ENCODE measurements at places on chromosomes 12 and 14.

DNA sequence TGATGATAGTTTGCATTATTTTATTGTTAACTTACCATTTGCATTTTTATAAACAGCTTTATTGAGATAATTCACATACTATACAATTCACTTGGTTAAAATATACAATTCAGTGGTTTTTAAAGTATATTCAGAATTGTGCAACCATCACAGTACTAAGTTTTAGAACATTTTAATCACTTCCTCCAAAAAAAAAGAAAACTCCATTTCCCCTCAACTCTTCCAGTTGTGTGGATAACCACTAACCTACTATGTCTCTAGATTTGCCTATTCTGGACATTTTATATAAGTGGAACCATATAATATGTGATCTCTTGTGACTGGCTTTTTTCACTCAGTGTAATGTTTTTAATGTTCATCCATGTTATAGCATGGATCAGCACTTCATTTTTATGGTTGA lies 41.3 kb downstream of the WNK1 start:
- DNase-seq = no peak

DNA sequence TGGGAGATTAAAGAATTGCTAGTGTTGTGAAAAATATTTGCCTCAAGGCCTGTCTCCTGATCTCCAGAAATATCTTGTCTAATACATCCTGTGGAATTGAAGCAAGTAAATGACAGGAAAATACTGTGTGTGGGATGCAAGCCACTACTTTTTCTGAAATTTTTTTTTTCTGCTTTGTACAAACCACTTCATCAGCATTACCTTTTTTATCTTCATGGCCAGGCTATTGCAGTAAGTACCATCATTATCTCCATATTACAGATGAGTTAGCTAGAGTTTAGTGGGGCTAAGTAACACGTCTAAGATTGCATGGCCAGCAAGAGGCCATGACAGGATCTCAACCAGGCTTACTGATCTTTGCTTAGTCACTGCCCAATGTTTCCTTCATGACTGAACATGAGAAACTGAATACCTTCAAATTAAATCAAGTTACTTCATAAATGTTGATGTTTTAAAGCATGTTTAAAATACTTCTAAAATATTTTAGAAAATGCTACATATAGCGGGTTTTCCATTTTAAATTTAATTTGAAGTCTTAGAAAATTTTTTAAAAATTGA lies 273.7 kb downstream of the SLC6A15 start:
- no peak for DNase-seq

DNA sequence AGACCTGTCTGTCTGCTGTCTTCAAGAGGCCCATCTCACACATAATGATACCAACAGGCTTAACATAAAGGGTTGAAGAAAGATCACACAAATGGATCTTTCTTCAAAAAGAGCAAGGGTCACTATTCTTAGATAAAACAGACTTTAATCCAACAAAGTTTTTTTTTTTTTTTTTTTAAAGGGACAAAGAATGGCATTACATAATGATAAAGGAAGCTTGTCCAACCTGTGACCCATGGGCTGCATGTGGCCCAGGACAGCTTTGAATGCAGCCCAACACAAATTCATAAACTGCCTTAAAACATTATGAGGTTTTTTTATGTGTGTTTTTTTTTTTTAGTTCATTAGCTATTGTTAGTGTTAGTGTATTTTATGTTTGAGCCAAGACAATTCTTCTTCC lies 6.8 kb upstream of the FAM186B start:
- DNase-seq = no peak

DNA sequence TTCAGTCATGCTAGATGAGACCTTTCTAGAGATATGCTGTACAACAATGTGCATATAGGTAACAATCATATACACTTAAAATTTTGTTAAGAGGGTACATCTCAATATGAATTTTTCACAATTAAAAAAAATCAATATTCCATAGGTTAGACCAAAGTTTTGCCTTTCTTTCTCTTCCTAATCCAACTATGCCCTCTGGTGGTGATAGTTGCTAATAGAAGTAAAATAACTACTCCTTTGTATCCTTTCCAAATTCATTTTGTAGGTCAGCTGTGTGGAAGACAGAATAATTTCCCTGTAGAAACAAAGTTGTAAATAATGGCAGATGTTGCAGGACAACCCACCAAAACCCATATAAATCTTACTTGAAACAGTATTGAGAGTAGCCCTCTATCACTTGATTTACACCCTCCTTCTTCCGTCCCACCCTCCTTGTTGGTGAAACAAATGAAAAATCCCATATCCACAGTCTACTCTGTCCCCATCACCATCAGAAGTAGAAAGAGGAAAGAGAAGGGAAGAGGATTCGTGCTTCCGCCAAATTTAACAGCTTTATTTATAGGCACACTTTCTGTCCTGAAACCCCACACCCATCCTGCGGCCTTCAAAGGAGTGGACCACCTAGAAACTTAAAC lies 34.2 kb upstream of the KICS2 start:
- DNase-seq = no peak

GRCh38 chr14:56608689-56609088 lies 29.1 kb downstream of the TMEM260 start:
- no peak for DNase-seq

- no peak for DNase-seq
Measured at GRCh38 chr12:91099836-91100235, 11.5 kb downstream of the LUM start.

- no peak for DNase-seq
Measured at GRCh38 chr14:95948558-95948981, 71.9 kb downstream of the TUNAR start.

GRCh38 chr12:100024974-100025555 lies 40.3 kb upstream of the ANKS1B start:
- DNase-seq = no peak

GRCh38 chr14:75429562-75429961 lies 1.7 kb downstream of the JDP2 start:
- DNase-seq = no peak

- no peak for DNase-seq
Measured at GRCh38 chr12:116933091-116933490, 22.3 kb downstream of the FBXW8 start.

GRCh38 chr12:46472144-46472705 lies 99.7 kb upstream of the SLC38A2 start:
- DNase-seq = no peak

DNA sequence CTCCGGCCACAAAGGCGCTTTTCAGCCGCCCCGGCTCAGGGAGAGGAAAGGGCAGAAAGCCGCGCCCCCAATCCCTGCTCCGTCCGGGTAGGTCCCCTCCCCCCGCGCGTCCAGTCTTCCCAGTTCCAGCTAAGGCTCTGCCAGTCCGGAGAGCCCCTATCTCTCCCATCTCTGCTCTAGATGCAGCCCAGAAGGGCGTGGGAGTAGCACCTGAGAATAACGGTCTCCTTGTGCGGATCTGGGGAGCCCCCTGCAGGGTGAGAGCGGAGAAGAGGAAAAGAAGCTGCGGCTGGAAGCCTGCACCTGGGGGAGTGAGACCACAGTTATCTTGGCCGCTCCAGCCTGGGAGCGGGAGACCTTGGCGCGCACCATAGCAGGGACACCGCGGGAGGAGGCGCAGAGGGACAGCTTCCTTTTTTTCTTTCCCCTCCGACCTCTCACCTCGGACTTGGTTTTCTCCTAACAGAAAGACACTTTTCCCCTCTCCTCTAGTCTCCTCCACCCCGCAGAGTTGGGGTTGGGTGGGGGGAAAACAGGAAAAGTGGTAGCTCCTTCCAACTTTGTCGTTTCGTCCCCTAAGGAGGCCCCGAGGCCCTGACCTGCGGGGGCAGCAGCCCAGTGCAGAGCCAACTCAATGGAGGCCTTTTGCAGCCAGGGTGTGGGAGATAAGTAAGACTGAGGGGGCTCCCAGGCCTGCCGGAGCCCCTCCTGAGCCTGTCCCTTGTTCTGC lies 2.4 kb downstream of the DHH start:
- peak; percentile 52 for DNase-seq

GRCh38 chr14:75979071-75979571 lies 2.7 kb downstream of the TGFB3 start:
- DNase-seq = no peak

- no peak for DNase-seq
Measured at GRCh38 chr12:1812650-1813302, 7.6 kb upstream of the LRTM2 start.

- DNase-seq = no peak
Measured at GRCh38 chr12:132078190-132078589, 65.9 kb downstream of the DDX51 start.

DNA sequence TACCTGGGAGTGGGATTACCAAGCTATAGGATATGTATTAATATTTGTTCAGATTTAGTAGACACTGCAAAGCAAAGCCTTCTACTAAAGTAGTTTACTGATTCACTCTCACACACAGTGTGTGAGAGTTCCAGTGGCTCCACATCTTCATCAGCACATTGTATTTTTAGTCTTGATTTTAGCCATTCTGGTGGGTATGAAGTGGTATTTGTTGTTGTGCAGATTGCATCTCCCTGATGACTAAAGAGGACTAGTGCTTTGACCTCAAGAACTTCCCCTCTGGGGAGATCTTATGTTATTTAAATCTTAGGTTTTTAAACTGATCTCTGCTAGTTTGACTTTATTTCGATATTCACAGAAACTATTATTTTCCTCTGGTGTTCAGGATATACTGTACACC lies 479.7 kb upstream of the RGS6 start:
- no peak for DNase-seq

- DNase-seq = no peak
Measured at GRCh38 chr12:54160769-54161480, 27.9 kb downstream of the SMUG1 start.

- DNase-seq = no peak
Measured at GRCh38 chr14:102633906-102634595, 41.6 kb downstream of the RCOR1 start.

DNA sequence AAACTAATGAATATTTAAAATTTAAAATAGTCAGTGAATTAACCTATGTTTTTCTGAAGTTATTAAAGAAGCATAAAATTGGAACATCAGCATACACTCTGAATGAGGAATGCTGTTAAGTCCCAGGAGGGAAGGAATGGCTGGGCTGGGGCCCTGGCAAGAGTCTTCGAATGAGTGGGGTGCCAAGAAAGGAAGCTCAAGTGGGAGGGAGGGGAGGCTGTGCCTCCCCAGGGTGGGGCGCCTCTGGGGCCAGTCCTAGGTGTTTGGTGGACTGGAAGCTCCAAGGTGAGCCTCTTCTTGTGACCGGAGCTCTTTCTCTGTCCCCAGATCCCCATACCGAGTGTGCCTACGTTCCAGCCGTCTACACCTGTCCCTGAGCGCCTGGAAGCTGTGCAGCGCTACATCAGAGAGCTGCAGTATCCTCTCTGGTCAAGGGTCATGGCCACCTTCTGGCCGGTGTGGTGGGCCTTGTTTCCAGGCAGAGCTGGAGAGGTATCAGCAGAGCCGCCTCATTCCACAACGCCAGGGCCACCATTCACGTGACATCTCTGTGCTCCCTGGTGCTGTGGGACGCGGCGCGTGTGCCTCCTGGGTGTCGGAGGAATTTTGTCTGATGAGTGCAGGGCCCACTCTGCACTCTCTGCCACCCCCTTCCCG lies 8.5 kb downstream of the VASH1 start:
- DNase-seq = no peak

GRCh38 chr12:19288603-19289244 lies 150.6 kb upstream of the AEBP2 start:
- no peak for DNase-seq

DNA sequence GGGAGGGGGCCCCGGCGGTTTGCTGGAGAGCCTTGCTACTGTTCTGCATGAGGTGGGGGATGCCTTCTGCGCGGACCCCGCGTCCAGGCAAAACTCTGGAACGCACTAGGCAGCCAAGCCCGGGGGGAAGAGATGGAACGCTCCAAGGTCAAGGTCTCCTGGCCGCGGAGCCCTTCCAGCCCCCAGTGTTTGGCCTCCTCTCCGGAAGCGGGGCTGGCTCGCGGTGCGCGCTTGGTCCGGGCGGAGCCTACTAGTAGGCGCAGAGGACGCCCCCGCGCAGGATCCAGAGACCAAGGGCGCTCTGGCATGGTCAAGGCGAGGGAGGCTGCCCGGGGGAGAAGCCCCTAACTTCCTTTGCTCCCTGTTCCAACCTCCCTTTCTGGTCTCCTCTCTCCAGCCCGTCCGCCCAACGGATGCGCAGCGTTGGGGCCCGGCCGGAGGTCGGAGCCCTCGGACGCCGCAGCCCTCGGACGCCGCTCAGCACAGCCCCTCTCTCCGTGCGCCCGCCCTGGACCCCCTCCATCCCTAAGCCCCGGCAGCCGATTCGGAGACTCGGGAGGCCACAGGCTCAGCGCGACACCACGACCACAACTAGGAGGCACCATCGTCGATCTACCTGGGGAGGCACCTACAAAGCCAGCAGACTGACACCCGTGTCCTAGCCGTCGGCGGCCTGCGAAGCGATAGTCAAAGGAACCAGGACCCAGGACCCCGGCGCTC lies 669 bp upstream of the KCNK13 start:
- DNase-seq = no peak

GRCh38 chr12:125284945-125285685 lies 219.9 kb downstream of the AACS start:
- DNase-seq = no peak

- DNase-seq = no peak
Measured at GRCh38 chr12:6163416-6164060, 36.7 kb upstream of the CD9 start.

DNA sequence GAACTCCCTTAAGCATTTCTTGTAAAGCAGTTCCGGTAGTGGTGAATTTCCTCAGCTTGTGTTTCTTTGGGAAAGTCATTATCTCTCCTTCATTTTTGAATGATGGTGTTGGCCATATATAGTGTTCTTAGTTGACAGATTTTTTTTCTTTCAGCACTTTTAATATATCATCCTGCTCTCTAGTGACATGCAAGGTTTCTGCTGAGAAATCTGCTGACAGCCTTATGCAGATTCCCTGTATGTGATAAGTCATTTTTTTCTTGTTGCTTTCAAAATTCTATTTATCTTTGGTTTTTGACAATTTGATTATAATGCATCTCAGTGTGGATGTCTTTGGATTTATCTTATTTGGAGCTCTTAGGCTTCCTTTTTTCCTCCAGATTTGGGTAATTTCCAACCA lies 135.7 kb downstream of the PTPRO start:
- no peak for DNase-seq

DNA sequence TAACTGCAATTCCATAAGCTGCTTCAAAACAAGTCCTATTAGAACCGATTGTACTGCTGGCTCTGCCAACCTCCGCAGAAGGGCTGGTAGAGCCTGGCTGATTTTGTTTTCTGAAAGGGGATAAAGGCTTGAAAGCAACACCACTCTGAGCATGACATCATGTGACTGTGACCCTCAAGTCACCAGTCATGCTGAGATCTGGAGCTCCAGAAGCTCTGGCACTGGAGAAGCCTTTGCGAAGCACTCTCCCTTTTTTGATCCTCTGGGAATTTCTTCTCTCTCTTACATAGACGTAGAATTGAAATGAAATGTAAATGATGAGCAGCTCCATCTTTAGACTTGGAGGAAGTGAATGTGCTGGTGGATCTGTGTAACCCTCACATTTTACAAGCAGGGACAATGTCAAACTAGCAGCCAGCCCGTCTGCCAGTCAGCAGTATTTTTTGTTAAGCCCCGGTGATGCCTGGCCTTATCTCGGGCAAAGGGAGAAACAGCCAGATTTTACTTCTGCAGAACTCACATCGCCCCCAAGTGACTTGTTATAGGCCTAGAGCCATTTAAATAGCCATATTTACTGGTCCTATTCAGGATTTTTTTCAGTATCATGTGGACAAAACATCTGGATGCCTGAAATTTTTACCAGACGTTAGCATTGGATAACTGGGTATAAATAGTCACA lies 112.1 kb upstream of the NPAS3 start:
- DNase-seq = no peak

- DNase-seq = no peak
Measured at GRCh38 chr14:91202234-91202974, 42.1 kb downstream of the GPR68 start.
